ENCODE measurements at places on chromosomes 6 and 20. TPM values are rescaled to one million over a fixed set of nuclear protein-coding genes. Genes with fewer than 3 reads are reported as not detected.

The APCDD1L gene
- 0.10 TPM for polyA plus RNA-seq

DNA sequence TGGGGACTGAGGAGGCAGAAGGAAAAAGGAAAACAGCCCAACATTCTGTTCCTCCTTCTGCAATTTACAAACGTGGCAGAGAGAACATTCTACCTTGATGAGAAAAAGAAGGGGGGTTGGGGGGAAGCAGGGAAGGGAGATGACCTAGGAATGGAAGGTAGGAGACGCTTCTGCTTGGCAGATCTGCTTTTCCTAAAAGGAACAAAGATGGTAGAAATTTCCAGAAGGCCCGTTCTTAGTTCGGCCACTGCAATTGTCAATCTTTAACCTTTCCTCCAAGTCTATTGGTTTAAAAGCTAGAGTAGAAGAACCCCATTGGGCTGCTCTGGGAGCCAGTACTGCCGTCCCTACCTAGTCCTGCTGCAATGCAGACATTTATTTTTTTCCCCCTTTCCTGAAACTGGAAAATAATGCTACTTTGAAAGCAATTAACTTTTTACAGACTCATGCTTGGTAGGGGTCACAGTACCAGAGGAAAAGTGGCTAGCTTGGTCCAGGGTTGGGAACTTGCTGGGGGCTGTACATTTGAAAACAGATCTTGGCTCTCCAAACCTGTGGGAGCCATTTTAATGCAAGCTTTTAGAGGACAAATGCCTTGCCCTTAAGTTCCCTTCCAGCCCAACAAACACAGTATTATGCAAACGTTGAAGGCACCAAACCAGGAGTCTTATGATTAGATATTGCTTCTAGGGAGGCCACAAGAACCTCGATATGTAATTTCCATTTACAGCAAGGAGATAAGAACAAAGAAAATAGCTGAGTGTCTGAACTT is 2.6 kb downstream of the ZMYND8 start:
- DNase-seq, result no peak

GRCh38 chr20:15927893-15928650 is 645.2 kb downstream of the KIF16B start:
- DNase-seq, result no peak

DNA sequence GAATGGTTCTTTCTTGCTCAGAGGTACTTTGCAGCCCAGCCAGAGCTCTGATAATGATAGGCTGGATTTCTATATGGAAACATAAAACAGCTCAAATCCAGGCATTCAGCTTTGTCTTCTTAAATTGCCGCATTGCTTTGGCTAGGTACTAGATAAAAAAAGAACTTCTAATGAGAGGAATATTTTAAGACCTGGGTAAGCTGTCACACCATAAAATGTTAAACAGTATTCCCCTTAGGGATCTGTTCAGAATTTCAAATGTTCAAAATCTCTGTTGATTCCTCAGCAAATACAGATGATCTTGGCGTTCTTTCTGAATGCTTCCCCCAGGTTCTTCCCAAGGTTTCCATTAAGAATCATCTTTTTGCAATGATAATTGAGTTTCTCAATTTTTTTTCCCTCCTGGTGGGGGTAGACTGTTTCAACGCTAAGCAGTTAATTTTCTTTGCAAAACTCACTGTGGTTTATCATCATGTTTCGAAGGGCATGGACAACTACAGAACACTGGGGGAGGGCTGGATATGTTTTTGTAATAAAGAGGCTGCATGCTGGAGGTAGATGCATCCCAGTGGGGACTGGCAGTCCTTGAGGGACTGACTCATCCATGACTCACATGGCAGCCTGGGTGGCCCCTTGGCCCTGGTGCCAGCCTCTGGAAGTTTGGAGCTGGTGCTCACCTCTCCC is 31.0 kb downstream of the TIAM2 start:
- DNase-seq, result no peak

GRCh38 chr6:134178161-134179044 is 126.0 kb upstream of the SLC2A12 start:
- peak; percentile 61 for DNase-seq

The FERMT1 gene
- polyA plus RNA-seq, result not detected

DNA sequence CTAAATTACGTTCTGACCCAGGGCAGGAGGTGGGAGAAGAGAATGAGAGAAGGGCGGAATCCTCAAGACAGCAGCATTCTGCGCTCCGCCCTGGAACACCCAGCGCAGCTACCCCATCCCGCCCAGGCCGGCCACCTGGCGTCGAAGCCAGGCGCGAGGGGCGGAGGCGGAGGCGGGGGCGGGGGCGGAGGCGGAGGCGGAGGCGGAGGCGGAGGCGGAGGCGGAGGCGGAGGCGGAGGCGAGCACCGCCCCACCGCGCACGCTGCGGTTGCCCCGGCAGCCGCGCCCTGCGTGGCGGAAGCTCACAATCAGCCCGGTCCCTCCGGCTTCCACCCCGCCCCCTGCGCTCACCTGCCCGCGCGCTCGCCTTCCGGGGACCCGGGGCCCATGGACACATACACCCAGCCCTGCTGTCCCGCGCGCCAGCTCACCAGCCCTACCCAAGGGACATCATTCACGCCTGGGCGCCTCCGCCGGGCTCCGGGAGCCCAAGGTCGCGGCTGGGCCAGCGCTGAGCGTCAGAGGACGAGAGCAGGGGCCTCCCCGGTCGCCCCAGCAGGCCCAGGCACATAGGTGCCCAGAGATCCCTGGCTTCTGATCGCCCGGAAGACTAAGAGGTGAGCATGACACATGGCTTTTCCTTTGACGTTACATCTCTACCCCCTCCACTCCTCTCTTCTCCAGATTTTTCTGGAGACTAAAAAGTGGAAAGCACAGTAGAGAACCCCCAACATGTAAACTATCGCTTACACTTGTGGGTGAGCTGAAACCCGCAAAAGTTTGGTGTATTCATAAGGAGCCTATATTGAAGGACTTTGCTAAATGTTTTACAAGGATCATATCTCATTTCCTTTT is at the start of gene ANKEF1:
Gene ANKEF1, plus strand, starts transcription at position 271 of the 855 bp plus-strand sequence. CDS start 3,315 bp downstream, outside the sequence.
- peak; percentile 80 for DNase-seq

DNA sequence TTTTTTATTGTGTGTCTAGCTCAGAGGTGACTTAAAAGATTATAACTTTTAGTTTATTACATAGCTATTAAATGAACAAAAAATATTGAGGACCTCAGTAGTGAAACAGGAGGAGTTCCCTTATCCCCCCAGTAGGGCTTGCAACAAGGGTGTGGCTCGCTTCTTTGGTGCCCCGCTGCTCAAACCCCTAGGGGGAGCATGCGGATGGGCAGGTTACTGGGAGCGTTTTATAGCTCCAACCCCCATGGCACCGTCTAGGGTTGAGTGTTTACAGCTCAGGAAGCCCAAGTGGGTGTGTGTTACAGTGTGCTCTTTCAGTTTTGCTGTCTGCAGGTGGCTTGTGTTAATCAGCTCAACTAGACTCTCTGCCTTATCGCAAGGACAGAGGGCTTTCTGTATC is 1513.7 kb downstream of the GRIK2 start:
- DNase-seq, result no peak

DNA sequence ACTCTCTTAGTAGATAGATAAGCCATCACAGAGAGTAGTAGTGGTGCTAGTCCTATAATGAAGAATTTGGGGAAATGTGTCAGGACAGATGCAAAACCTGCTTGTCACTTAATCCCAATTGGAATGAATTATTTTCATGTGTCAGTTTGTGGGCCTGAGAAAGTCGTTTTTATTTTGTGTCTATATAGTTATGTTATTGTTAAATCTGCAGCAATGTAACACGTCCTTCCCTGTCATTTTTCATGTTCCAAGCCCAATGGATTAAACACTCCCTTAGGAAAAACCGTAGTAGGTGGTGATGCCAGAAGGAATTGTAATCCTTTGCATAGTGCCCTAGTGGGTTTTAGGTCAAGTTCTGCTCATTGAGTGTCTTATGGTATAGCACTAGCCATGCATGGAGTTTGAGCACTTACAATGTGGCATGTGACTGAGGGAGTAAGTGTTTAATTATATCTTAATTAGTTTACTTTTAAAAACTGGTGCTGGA is 105.9 kb upstream of the PRSS16 start:
- no peak for DNase-seq

DNA sequence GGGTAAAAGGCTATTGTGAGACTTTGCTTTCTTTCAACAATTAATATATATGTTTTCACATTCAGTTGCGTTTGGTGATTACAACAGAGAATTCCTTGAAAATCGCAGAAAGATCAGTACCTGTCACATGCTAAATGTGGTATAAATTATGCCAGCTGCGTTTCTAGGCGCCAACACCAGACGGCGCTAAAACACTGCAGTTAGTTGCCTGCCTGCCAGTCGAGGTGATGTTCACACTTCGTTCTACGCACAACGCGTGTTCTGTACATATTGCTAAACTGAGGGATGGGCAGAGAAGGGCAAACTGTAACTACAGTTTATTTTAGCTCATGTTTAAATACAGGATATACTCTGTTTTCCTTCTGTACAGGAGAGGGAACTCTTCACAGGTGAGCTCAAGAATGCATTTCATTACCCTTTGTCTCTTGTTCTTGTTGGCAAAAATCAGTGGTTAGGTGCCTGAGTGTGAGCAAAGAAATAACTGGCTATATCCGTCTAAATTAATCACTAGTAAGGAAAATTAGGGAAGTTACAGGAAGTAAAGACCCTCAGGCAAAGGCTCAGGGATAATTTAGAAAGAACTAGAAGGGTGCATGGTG is 100.1 kb upstream of the RGS17 start:
- DNase-seq, result no peak

DNA sequence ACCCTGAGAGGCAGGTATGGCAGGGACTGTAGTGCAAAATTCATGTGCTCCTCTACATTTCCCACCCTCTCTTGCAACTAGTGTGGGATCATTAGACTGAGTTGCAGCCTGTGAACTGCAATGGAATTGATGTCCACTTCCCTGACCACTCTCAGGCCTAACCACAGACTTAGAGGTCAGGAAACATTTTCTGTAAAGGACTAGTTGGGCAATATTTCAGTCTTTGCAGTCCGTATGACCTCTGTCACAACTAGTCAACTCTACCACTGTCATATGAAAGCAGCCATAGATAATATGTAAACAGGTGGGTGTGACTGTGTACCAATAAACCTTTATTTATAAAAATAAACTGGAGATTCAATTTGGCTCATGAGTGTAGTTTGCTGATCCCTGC is 134.4 kb upstream of the TOP1 start:
- DNase-seq, result no peak

The VARS1 gene
- 57.7 TPM for polyA plus RNA-seq

The MYCT1 gene
- polyA plus RNA-seq, result not detected

- no peak for DNase-seq
These were observed 121.1 kb downstream of the CENPW start for GRCh38 chr6:126461045-126461444.

Data from naive B cell (primary cell).